HCEC 1CT (cell line): ENCODE measurements at places on chromosomes 6 and 20.
A peak's percentile ranks its signal among the peaks of the same experiment; 100 is the strongest.

DNA sequence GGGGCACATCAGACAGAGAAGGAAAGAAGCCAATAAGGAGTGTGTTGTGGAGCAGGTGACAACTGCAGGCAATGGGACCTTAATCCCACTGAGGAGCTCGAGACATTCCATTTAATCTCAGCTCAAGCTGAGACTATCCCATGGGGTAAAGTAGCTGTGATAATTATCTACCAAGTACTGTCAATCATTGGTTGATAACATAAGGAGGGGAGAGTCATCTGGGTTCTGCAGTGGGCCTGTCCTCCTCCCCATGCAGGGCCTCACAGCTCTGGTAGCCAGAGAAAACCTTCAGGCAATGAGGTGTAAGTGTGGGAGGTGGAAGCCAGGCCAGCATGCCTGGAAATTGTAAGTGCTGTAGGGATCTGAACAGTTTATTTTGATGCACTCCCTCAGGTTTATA is 375.0 kb upstream of the ARID1B start:
- no peak for DNase-seq

GRCh38 chr20:9082741-9083140 is 13.9 kb downstream of the PLCB4 start:
- DNase-seq: no peak

- DNase-seq: peak; percentile 21
These were observed 58.5 kb downstream of the PCNA start for GRCh38 chr20:5061213-5061612.

DNA sequence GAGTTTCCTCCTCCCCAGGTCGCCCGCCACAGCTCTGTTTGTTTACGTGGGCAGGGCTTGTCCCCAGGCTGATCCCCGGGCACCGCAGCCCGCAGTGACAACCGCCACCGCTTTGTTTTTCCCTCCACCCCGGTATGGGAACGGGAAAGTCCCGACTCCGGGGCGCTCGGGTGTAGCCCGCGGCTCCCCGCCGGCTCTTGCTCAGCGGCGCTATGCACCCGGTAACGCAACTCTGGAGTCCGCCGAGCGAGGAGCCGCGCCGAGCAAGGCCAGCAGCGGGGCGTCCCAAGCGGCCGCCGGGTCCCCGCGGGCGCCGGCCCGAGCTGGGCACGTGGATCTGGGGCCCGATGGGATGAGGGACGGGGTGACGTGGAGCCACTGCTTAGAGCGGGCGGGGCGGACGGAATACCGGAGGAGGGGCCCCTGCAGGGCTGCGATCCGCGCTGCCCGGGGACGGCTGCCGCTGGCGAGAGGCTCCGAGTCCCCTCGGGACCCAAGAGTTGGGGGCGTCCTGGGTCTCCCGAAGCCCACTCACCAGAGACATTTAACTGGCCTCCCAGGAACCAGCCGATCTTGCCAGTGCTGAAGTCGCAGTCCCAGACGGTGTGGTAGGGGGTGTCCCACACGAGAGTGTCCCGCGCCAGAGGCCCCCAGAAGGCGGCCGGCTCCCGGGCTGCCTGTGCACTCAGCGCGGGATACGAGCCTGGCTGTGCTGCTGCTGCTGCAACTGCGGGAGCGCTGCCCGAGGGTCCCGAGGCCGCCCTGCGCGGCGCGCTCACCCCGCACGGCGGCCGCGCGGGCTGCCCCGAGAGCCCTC is 497 bp downstream of the ACSS1 start:
- DNase-seq: peak; percentile 17

- no peak for DNase-seq
These were observed 51.0 kb upstream of the IL20RA start for GRCh38 chr6:137095651-137096238.

- peak; percentile 58 for DNase-seq
These were observed 137.4 kb upstream of the HDAC2 start for GRCh38 chr6:114108119-114109002.

DNA sequence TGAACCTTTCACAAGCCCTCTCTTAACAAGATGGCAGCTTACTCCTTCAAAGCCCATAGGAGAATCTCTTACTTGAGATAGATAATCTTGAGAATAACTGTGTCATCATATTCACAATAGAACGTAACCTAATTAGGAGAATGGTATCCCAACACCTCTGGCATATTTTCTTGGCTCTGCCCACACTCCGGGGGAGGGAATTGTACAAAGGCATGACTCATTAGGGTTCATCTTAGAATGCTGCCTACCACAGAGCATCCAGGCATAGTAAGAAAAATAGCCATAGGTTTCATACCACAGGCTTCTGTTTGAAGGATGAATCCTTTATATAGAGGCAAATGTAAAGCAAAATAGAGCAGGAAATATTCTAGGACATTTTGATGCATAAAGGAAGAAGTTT is 1100.6 kb upstream of the CITED2 start:
- no peak for DNase-seq

DNA sequence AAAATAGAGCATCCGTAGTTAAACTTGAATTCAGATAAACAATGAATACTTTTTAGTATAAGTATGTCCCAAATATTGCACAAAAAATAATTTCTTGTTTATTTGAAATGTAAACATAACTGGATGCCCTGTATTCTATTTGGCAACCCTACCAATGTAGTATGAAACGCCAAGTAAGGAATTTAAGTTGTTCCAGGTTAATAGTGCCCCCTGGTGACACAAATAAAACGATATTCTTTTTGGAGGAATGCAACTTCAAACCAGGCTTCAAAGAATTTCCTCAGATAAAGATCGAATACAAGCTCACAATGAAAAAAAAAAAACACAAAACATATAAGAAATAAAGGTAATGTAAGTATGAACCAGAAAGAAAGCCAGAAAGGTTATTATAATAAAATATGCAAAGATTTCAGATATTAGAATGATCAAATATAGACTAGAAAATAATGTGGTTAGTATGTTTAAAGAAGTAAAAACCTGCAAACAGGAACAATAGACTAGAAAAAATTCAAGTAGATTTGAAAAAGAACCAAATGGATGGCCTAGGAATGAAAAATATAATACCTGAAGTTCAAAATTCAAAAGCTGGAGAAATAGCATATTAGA is 18.4 kb upstream of the AKAP7 start:
- DNase-seq: peak; percentile 57

GRCh38 chr6:1596088-1596852 is 13.4 kb upstream of the FOXC1 start:
- peak; percentile 44 for DNase-seq

- DNase-seq: no peak
These were observed 5.4 kb upstream of the GINM1 start for GRCh38 chr6:149560736-149561135.

- no peak for DNase-seq
These were observed 23.5 kb upstream of the SMIM29 start for GRCh38 chr6:34272013-34272926.

DNA sequence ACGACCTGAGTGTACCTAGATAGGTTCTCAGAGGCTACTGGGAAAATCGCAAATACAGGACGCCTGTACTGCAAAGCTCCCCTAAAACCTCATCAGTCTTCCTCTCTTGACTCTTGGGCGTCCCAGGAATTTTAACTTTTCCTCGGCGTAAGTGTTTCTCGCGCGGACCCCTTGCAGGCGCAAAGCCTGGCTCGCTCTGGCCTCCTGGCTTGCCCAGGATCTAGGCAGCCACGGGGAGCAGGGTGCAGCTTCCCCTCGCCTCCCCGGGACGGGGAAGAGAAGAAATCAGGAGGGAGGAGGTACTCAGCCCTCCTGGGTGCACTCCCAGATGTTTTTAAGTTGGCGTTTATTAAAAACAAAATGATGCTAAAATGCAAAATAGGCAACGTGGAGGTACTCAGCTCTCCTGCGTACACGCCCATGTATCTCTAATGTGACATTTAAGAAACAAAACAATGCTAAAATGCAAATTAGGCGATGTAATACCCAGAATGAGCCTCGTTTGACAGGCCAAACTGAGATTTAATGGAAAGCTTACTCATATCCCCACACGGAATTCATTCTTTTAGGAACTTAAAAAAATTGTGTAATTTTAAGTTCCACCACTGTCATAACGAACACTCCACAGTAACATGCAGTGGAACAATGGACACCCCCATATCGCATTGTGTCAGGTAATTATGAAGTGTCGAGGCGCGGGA is 1.6 kb upstream of the SOBP start:
- DNase-seq: no peak

DNA sequence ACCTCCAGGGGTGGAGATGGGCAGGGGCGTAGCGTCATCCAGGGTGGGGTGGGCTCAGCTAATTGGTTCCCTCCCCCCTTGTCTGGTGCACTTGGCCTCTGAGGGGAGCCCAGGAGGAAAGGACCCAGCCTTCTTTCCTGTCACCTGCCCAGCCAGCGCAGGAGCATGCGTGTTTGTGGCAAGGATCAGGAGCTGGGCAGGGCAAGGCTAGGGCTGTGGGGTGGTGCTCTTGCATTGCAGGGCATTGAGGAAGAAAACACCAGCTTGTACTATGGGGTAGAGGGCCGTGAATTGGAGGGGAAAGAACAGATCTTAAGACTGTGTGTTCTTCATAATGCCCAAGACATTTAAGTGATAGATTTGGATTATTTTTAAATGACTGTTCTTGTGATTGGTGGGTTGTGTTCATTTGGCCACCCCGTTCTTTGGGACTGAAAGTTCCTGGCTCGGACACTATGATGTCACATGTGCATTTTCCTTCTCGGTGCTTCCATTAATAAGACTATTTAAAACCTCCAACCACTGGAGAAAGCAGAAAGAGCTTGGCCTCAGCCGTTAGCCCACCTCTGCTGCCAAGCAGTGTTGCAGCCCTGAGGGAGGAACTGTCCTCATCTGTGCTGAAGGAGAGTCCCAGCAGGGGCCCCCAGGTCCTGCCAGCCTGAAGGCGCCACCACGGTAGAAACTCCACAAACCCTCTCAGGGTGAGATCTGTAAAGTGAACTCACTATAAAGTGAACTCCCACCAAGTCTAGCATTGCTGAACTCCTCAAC is 136.2 kb upstream of the INSM1 start:
- no peak for DNase-seq

DNA sequence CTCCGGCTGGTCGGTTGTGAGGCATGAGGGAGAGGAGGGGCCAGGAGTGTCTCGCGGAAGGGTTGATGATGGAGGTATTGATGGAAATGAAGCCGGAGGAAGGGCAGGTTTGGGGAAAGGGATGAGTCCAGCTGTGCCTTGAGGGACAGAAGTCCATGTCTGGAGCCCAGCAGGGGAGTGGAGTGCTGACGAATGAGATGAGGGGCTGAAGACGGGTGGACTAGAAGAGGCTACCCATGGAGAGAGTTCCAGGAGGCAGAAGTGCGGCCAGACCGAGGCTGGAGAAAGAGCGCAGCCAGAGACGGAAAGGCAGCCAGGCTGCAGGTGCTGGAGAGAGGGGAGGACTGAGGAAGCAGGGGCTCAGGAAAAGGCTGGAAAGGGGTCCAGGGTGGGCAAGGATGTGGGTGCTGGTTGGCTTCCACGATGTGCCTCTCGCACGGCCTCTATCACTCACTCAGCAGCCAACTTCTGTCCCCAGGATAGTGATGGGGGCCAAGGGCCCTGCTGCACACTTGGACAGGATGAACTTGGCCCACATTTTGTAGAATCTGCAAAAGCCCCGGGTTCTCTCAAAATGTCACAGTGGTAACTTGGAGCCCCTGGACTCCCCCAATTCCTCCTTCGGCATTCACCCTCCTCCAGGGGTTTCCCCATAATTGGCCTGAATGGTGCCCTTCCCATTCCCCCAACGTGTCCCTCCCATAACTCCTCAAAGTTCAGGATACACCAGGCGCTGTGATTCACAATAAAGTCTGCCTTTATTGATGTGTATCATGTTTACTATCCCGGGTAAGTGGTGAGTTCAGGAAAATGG is 627 bp upstream of the EIF6 start:
- no peak for DNase-seq

- DNase-seq: no peak
These were observed 8.7 kb upstream of the POU3F2 start for GRCh38 chr6:98825600-98826230.

DNA sequence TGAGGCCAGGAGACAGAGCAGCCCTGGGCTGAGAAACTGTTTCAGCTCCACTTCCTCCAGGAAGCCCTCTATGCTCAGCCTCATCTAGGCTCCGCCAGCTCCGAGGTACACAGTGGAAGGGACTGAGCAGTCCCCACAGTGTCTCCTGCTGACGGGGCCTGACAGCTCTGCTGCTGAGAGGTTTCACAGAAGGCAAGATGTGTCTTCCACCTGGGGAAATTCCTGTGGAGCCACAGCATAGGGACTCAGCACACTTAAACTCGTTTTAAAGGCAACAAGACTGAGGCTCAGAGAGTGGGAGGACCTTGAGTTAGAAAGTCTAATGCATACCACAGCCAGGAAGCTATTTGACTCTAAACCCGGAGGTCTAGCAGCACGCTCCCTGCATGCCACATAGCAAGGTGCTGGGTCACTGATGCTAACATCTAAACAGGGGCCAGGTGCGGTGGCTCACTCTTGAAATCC is 6.8 kb downstream of the ADA start:
- DNase-seq: no peak

- DNase-seq: no peak
These were observed 90.3 kb downstream of the OLIG3 start for GRCh38 chr6:137403855-137404254.

DNA sequence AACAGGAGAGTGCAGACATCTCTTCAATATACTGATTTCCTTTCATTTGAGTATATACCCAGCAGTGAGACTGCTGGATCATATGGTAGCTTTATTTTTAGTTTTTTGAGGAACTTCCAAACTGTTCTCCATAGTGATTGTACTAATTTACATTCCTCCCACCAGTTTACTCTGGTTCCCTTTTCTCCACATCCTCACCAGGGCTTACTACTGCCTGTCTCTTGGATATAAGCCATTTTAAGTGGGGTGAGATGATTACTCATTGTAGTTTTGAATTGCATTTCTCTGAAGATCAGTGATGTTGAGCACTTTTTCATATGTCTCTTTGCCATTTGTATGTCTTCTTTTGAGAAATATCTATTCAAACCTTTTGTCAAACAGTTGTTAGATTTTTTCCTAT is 64.9 kb upstream of the HMGCLL1 start:
- peak; percentile 51 for DNase-seq

DNA sequence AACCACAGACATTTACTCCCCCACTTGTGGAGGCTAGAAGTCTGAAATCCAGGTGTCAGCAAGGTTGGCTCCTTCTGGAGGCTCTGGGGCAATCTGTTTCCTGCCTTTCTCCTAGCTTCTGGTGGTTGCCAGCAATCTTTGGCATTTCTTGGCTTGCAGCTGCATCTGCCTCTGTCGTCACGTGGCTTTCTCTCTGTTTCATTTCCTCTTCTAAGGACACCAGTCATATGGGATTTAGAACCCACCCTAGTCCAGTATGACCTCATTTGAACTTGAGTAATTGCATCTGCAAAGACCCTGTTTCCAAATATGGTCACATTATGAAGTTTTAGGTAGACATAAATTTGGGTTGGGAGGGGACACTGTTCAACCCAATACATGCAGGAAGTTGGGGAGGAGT is 56.2 kb upstream of the EPB41L1 start:
- peak; percentile 63 for DNase-seq

- DNase-seq: no peak
These were observed 4.3 kb upstream of the SGK1 start for GRCh38 chr6:134322216-134322615.

GRCh38 chr20:53592992-53593465 is 610 bp downstream of the ZNF217 start:
- DNase-seq: no peak

DNA sequence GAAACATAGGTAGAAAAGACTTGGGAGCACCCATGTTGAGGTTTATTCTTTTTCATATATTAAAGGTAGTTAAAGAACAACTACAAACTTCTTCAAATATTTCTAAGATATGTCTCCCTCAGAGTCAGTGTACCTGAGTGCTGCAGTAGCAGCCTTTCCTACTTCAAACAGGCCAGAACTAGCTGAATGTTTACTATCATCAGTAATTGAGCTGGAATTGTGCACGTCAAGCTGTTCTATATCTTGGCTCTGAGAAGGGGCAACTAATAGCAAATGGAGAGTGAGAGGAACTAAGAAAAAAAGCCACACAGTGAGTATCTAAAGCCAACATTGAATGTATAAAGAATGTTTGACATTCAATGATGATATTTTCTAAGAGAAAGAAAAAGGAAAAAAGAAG is 21.7 kb downstream of the MTCL3 start:
- DNase-seq: no peak
